ENCODE measurements at places on chromosomes 16 and 17.

- no peaks in the 10 kb centered on the region for H3K4me1 ChIP-seq
- no peak for DNase-seq
- no peaks in the 10 kb centered on the region for H3K36me3 ChIP-seq
- no peak overlapping the region for H3K27ac ChIP-seq
These were observed 32.0 kb downstream of the LMF1 start for GRCh38 chr16:938752-939151.

GRCh38 chr17:43341715-43342588 is 56.8 kb upstream of the ARL4D start:
- peak overlapping the region; percentile 38 for H3K27ac ChIP-seq
- peaks cover 19% of the 10 kb centered on the region for H3K4me1 ChIP-seq
- H3K27me3 ChIP-seq, result no peaks in the 10 kb centered on the region

DNA sequence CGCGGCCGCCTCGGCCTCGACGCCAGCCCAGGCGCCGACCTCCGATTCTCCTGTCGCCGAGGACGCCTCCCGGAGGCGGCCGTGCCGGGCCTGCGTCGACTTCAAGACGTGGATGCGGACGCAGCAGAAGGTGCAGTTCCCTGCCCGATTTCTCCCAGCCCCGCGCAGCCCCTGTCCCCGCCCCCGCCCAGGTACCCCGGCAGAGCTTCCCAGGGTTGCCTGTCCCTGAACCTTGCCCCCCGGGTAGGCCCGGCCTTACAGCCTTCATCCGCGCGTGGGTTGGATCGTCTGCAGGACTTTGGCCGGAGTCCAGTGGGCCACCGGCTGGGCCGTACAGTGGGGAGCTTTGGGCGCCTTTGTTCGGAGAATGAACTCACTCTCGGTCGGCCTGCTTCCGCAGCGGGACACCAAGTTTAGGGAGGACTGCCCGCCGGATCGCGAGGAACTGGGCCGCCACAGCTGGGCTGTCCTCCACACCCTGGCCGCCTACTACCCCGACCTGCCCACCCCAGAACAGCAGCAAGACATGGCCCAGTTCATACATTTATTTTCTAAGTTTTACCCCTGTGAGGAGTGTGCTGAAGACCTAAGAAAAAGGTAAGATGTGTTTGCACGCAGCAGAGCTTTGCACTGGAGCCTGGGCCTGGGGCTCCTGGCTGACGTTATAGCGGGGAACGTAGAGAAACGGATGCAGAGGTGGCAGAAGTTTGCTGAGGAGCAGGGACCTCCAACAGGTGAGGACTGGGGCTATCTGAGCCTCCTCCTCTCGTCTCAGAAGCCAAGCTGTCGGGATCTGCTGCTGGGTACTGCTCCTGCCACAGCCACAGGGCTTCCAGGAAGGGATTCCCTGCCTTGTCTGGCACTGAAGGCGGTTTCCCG is 593 bp downstream of the GFER start:
- peak; percentile 10 for DNase-seq
- H3K4me1 ChIP-seq, result peaks cover 15% of the 10 kb centered on the region
- no peak overlapping the region for H3K27ac ChIP-seq
- peak overlapping the region; percentile 68 for H3K4me3 ChIP-seq

DNA sequence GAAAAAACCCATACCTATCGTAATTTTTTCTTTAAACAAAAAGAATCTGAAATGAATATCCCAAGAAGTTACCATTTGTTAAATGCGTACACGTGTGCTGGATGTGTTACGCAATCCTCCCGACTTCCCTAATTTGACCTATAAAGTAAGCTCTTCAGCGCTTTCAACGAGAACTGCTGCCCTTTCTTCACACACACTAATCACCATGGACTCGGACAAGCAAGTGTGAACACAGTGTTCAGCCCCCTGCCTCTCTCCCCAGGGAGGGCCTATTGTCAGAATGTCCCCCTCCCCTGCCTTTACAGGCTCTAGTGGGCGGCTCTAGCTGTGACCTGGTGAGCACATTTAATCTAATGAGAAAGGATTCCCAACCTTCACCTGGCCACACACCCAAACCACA is 216.1 kb downstream of the CEP112 start:
- H3K4me3 ChIP-seq, result no peak overlapping the region
- H3K27me3 ChIP-seq, result no peaks in the 10 kb centered on the region
- DNase-seq, result no peak
- no peaks in the 10 kb centered on the region for H3K4me1 ChIP-seq
- no peaks in the 10 kb centered on the region for H3K36me3 ChIP-seq

GRCh38 chr17:78337244-78338109 is 22.4 kb downstream of the SOCS3 start:
- peaks cover 26% of the 10 kb centered on the region for H3K4me1 ChIP-seq
- H3K27me3 ChIP-seq, result no peaks in the 10 kb centered on the region
- peak overlapping the region; percentile 59 for H3K27ac ChIP-seq
- no peak overlapping the region for H3K4me3 ChIP-seq

GRCh38 chr16:5706211-5706610 is 608.6 kb upstream of the EEF2KMT start:
- no peak for DNase-seq
- H3K27ac ChIP-seq, result no peak overlapping the region
- H3K4me3 ChIP-seq, result no peak overlapping the region
- no peaks in the 10 kb centered on the region for H3K36me3 ChIP-seq
- no peaks in the 10 kb centered on the region for H3K4me1 ChIP-seq

DNA sequence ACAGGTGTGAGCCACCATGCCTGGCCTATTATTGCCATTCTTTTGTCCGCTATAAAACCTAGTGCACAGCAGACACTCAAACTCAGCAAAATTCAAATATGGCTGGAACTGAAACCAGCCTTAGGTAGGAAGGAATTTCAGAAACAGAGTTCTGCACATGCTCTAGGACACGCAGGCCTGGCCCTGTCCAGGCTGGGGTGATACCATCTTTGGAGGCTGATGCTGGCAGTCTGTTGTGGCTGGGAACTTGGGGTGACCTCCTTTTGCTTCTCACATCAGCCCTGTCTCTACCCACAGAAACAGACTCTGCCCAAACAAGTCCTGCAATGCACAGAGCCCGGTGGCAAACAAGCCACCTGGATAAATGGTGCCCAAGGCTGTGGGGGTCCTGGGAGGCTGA is 12.6 kb upstream of the KIFC3 start:
- DNase-seq, result no peak
- H3K4me3 ChIP-seq, result no peak overlapping the region
- H3K27me3 ChIP-seq, result no peaks in the 10 kb centered on the region
- peaks cover 29% of the 10 kb centered on the region for H3K4me1 ChIP-seq
- no peaks in the 10 kb centered on the region for H3K36me3 ChIP-seq

- H3K4me3 ChIP-seq, result no peak overlapping the region
- H3K36me3 ChIP-seq, result no peaks in the 10 kb centered on the region
- H3K27ac ChIP-seq, result no peak overlapping the region
- no peaks in the 10 kb centered on the region for H3K27me3 ChIP-seq
- H3K4me1 ChIP-seq, result peaks cover 19% of the 10 kb centered on the region
These were observed 11.0 kb downstream of the LRRC75A start for GRCh38 chr17:16480995-16481394.

DNA sequence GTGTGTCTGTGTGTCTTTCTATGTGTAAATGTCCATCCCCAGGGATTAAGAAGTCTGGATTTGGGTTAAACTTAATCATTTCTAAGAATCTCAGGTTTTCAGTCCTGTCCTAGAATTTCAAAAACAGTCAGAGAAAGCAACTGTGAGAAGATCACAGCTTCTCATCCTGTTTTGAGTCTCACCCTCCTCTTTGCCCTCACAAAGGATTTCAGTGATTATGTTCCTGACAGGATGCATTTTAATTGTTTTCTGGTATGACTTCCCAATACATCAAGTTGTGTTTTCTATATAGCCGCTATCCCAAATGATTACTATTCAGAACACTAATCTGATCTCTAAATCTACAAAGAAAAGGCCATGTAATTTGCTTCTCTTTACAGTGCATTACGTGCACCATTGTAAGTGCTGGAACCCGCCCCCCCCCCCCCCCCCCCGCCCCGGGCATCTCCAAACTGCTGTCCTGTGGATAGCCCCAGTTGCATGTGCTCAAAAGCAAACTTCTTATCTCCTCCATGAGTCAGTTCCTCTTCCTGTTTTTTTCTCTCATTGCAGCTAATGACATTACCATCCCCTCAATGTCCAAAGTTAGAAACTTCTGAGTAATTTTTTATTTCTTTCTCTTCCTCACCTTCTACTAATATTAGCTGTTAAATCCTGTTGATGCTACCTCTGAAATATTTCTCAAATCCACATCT is 73.9 kb downstream of the CDH13 start:
- DNase-seq, result peak; percentile 61
- no peaks in the 10 kb centered on the region for H3K27me3 ChIP-seq
- no peak overlapping the region for H3K4me3 ChIP-seq
- no peaks in the 10 kb centered on the region for H3K36me3 ChIP-seq

GRCh38 chr17:3513305-3514035 is 37.7 kb downstream of the ASPA start:
- H3K27ac ChIP-seq, result no peak overlapping the region
- H3K4me1 ChIP-seq, result no peaks in the 10 kb centered on the region
- no peaks in the 10 kb centered on the region for H3K27me3 ChIP-seq
- H3K36me3 ChIP-seq, result no peaks in the 10 kb centered on the region

DNA sequence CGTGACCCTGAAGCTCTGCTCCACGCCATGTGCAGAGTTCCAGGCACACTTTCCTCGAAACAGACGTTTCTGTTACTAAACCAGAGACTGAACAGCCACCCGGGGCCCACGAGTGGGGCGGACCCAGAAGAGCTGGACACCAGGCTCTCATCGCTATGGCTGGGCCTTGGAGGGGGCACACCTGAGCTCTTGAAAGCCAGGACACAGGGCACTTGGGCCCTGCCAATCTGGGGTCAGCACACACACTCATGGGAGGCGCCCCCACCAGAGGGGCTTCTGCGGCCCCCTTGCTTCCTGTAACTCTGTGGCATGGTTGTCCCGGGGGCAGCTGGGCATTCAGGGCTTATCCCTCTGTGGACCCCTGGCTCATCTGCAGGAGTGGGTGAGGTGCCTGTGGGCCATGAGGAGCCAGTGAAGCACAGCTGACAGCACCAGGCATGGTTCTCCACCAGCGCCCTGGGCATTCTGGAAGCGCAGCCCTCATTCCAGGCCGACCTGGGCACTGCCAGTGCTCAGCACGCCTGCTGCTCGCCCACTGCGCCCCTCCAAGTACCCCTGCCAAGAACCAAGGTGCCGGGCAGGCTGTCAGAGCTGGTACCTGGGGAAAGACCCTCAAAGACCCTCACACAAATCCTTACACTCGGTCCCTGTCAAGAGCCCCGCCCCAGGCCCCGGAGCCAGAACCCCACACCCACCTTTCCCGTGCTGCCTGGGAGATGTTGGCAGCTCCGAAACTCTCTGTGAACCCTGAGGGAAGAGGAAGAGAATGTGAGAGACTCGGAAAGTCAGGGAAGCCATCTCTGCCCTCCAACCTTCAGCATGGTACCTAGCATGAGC is 61.1 kb downstream of the IL21R start:
- peaks cover 9% of the 10 kb centered on the region for H3K4me1 ChIP-seq
- no peak overlapping the region for H3K4me3 ChIP-seq
- H3K27ac ChIP-seq, result no peak overlapping the region
- no peaks in the 10 kb centered on the region for H3K27me3 ChIP-seq

GRCh38 chr16:51404386-51404785 is 253.3 kb upstream of the SALL1 start:
- DNase-seq, result no peak
- H3K27ac ChIP-seq, result no peak overlapping the region
- H3K27me3 ChIP-seq, result no peaks in the 10 kb centered on the region
- no peaks in the 10 kb centered on the region for H3K36me3 ChIP-seq
- H3K4me3 ChIP-seq, result no peak overlapping the region

DNA sequence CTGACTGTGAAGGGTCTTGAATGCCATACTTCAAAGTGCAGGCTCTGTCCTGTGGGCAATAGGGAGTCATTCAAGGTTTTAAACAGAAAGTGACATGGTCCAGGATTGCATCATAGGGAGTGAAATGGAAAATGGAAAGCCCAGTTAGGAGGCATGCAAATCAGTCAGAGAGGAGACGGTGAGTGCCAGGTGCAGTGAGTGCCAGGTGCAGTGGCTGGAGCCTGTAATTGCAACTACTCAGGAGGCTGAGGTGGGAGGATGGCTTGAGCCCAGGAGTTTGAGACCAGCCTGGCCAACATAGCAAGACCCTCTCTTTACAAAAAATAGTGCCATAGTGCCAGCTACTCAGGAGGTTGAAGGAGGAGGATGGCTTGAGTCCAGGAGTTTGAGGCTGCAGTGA is 35.2 kb upstream of the SIAH1 start:
- no peaks in the 10 kb centered on the region for H3K4me1 ChIP-seq
- peaks cover 3% of the 10 kb centered on the region for H3K27me3 ChIP-seq
- H3K4me3 ChIP-seq, result no peak overlapping the region
- H3K27ac ChIP-seq, result no peak overlapping the region
- no peak for DNase-seq
- no peaks in the 10 kb centered on the region for H3K36me3 ChIP-seq

GRCh38 chr17:45371414-45372324 is 54.8 kb upstream of the MAP3K14 start:
- H3K27ac ChIP-seq, result peak overlapping the region; percentile 90
- DNase-seq, result peak; percentile 95
- no peaks in the 10 kb centered on the region for H3K36me3 ChIP-seq
- H3K4me3 ChIP-seq, result no peak overlapping the region
- H3K4me1 ChIP-seq, result peaks cover 36% of the 10 kb centered on the region
- H3K27me3 ChIP-seq, result no peaks in the 10 kb centered on the region

GRCh38 chr16:54911079-54911478 is 19.6 kb upstream of the IRX5 start:
- no peak overlapping the region for H3K27ac ChIP-seq
- H3K4me1 ChIP-seq, result no peaks in the 10 kb centered on the region
- no peaks in the 10 kb centered on the region for H3K36me3 ChIP-seq
- no peaks in the 10 kb centered on the region for H3K27me3 ChIP-seq
- no peak for DNase-seq

DNA sequence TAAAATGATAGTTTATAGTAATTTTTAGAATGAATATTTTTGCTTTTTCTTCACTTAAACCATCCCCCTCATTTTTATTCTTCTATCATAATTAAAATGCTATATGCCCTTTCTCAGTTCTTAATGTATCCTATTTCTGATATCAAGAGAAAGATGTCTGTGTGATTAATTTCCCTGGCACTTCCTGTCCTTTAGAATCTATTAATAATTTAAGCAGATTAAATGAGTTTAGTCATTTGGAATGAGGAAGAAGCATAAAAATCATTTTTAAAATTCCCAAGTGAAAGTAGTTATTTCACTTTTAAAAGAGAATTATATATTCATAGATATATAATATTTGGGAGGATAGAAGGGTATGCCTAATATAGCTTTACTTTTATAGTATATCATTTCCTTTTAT is 27.8 kb upstream of the CDR2 start:
- no peak overlapping the region for H3K4me3 ChIP-seq
- no peaks in the 10 kb centered on the region for H3K36me3 ChIP-seq
- H3K27me3 ChIP-seq, result no peaks in the 10 kb centered on the region

- H3K4me3 ChIP-seq, result no peak overlapping the region
- peaks cover 6% of the 10 kb centered on the region for H3K4me1 ChIP-seq
- DNase-seq, result peak; percentile 97
- H3K36me3 ChIP-seq, result no peaks in the 10 kb centered on the region
- peak overlapping the region; percentile 48 for H3K27ac ChIP-seq
- no peaks in the 10 kb centered on the region for H3K27me3 ChIP-seq
These were observed 258.4 kb downstream of the MAP2K6 start for GRCh38 chr17:69672924-69673323.

GRCh38 chr16:48052731-48053417 is 102.9 kb downstream of the ABCC12 start:
- H3K27me3 ChIP-seq, result peaks cover 3% of the 10 kb centered on the region
- no peak overlapping the region for H3K27ac ChIP-seq
- no peaks in the 10 kb centered on the region for H3K36me3 ChIP-seq
- no peak for DNase-seq

GRCh38 chr16:50323335-50324011 is 45.3 kb downstream of the BRD7 start:
- no peak for DNase-seq
- H3K36me3 ChIP-seq, result peaks cover 39% of the 10 kb centered on the region
- no peaks in the 10 kb centered on the region for H3K4me1 ChIP-seq
- H3K27me3 ChIP-seq, result no peaks in the 10 kb centered on the region
